Naive B cell (primary cell): ENCODE measurements at places on chromosomes 1 and 21.

DNA sequence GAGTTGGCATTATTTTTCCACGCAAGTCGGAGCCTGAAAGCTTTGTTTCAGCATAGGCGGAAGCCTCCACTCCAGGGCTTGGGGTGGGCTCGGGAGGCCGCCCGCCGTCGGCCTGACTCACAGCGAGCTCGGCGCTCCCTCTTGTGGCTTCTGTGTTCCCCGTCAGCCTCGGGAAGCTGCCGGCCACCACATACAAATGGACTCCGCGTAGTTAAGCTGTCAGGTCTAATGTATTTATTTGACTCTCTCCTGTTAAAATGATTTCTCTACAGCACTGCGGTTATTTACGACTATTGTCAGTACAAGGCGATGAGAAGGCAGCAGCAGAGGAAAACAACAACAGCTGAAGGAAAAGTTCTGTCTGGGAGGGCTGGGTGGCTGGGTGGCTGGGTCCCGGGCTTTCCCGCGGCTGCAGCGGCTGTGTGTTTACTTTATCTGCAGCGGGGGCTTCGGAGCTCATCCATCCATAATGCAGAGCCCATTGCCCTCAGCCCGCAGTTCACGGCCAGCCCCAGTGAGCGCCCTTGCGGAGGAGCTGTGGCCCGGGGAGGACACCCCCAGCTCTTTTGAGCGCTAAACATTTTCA is 375.7 kb upstream of the CAMK1G start:
- no peak for DNase-seq

DNA sequence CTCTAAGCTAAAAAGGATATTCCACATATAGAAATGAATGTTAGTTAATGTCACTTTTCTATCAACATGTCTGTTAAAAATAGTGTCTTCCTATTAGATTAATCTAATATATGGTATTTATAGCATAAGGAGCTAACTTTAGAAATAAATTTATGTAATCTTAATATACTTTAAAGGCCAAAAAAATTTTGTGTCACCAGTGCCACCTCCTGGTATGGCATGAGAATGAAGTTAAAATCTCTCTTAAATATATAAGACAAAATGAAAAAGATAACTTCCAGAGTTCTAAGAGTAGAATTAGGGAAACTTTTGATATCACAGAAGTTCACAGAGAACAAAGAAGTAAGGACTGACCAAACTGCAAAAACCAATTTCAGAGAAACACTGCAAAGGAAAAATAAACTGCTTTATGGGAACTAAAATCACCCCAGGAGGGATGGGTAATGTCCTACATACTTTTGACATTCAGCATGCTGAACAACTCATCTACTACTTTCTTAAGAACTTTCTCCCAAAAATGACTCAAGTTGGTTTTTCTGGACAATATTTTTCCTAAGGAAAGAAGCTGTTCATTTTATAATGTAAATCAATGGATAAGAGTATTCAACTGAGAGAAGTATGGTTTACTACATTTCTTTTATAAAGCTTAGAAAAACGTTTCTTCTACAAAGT is 82.8 kb downstream of the TRIM33 start:
- no peak for DNase-seq

- no peak for DNase-seq
Observed at GRCh38 chr1:109963864-109964263, 20.7 kb upstream of the AHCYL1 start.

DNA sequence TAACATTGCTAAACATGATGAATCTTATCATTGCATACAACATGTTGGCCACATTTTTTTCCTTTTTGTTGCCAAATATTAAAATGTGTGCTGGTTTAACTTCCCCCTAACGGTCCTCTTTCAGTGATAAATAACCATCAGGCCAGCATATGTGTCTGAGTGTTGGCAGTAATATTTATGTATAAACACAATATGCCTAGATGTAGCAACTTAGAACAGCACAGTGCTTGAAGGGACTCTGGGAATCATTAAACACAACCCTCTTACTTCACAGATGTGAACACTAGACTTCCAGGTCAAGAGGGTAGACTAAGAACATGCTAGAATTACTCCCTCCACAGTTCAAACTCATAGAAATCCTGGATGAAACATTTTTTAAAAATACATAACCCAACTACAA is 581.8 kb downstream of the PLPP3 start:
- no peak for DNase-seq

DNA sequence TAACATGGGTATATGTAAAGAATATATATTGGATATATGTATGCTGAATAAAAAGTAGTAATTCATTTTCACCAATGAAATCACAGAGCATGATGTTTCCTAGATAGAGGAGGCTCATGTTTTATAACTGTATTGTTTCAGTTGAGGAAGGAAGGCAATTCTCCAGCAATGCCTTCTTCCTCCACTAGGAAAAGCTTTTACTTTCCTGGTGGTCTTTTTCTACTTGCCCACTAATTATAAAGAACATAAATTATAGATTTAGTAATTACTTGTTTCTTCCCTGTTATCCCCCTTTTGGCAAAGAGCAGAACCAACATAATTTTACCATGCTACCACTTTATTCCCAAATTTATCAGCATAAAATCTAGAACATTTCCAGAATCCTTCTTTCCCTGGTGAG is 159.0 kb downstream of the PLA2G4A start:
- no peak for DNase-seq

DNA sequence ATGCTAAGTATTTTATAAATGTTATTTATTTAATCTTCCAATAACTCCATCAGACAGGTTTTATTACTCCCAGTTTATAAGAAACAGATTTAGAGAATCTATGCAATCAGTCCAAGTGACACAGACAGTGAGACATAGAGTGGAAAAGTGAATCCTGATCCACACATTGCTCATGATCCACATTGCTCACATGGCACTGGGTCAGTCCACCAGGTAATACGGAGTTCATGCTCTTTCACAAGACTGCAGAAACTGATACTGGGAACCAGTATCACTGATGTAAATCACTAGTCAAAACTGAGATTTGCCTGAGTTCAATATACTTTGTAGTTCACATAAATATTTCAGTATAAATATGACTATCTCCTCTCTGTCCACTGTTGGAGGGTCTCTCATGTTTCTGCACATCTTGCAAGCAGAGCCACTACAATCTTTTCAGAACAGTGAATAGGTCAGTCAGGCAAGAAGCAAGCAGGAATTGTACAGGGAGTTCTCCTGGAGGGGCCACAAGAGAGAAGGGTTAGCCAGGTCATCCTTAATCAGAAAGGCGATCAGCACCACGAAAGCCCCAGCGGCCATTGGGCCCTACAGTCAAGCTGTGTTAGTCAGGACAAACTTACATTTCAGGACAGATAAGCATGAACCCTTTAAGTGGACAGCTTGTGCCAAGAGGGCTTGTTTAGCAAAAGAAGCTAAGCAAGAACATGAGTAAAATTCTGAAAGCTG is 275.4 kb upstream of the NR5A2 start:
- no peak for DNase-seq

DNA sequence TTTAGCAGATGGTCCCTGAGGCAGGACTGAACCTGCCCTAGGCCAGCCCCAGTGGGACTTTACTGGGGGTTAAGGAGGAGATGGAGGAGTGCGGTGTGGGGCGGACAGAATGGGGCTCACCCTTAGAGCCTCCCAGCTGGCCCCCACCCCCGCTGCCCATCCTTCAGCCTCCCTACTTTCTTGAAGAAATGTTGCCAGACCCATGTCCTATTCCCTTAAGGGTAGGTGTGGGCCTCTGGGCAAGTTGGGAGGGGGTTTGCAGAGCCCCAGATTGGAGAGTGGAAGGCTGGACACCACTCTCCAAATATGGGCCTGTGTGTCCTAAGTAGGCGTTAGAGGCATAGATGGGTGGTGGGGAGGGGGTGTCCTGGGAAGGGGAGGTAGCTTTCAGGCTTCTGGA is 19.2 kb upstream of the EPS8L3 start:
- no peak for DNase-seq

DNA sequence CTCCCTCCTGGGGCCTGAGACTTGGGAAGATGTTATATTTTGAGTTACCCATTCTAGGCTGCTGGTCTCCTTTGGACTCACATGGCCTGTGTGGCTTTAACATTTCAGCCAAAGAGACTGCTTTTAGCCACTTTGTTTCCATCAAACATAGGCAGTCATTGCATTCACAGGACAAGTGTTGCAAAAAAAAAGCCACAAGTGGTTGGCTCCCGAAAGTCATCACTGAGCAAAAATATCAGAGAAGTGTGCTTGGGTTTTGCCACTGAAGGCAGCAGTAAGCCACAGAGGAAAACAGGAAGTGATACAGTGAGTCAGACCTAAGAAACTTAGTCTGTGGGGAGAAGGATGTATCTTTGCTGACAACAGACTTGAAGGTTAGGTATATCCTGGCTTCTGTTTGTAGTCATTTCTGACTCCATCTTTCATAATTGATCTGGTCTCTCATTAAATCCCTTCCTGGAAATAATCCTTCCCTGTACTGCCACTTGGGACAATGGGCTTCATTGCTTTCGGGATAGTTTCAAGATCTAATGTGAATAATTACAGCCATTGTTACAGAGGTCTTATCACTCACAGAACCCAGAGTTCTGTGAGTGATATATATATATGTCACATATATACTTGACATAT is 80.9 kb downstream of the COLGALT2 start:
- DNase-seq = peak; percentile 38

GRCh38 chr1:61743716-61744580 is 1.7 kb downstream of the PATJ start:
- DNase-seq = no peak

GRCh38 chr1:91937613-91938012 is 11.6 kb upstream of the BRDT start:
- DNase-seq = no peak

DNA sequence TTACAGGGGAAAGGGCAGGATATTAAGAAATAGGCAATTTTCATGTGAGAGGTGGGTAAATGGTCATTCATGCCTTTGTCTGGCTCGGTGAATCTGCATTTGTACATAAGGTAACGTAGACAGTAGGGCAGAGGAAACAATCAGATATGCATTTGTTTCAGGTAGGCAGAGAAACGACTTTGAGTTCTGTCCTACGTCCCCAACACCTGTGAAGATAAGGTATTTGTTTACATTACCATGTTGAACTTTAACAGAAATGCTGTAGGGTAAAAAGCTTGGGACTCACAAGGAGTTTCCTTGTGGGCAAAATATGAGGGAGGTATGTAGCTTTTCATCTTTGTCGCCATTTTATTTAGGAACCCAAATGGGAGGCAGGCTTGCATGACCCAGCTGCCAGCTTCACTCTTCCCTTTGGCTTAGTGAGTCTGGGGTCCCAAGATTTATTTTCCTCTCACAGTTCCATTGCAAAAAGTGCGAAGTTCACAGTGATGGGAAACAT is 31.4 kb downstream of the B3GALT5 start:
- DNase-seq = no peak

DNA sequence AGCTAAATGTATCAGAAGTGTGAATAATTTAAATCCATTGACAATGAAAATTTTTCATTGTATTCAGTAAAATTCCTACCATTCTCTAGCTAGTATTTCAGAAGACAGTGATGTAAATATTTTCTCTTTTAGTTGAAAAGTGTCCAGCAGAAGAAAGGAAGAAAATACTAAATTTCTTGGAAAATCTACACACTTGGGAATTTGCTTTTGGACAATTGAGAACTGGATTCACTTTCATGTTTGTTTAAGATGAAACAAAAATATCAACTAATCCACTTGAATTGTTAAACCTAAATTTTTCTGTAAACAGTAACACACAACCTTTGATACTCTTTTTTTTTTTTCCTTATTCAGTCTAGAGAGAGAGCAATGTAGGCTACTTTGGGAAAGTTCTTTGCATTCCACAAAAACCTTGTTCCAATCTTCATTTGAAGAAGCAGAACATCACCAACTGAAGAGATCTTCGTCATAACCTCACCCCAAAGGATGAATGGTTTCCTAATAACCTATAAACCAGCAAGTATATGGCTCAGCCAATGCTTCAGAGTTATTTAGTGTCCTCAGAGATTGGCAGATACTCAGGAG is 155.1 kb upstream of the GORAB start:
- DNase-seq = no peak
